ENCODE measurements at places on chromosomes 7 and 10.

GRCh38 chr7:136509466-136509865, 359.0 kb upstream of the CHRM2 start:
- DNase-seq, result no peak

DNA sequence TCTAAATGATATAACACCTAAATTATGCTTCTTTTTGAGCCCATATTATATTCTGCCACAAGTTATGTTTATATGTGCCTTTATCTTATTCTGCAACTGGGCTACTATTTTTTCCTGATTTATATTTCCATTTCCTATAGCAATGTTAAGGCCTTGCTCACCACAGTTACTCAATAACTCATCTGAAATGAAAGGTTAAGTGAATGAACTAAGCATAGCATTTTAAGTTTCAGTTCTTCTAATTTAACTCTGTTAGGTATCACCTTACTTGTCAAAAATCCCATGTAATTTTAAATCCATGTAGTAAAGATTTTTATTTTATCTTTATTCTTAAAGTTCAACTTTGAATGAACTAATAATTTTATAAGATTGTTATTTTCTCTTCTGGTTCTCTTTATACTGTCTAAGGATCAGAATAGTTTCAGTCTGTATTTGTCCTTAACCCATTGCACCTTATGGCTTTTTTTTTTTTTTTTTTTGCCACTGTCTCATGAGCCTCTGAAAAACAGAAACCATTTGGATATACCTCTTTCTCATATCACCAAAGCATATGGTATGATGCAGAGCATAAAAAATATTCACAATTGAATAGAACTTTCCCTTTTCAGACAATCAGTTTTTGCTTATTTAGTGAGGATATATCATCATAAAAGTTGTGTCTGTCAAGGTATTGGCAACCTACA, 301.8 kb upstream of the ZWINT start:
- no peak for DNase-seq

- no peak for DNase-seq
Measured at GRCh38 chr7:90715067-90715466, 118.9 kb downstream of the CDK14 start.

- no peak for DNase-seq
Measured at GRCh38 chr10:127993056-127993690, 86.3 kb downstream of the PTPRE start.

GRCh38 chr7:67518580-67518979, 521.9 kb downstream of the TYW1 start:
- no peak for DNase-seq

- DNase-seq, result peak; percentile 46
Measured at GRCh38 chr10:133278577-133279265, 2.1 kb upstream of the ADAM8 start.

DNA sequence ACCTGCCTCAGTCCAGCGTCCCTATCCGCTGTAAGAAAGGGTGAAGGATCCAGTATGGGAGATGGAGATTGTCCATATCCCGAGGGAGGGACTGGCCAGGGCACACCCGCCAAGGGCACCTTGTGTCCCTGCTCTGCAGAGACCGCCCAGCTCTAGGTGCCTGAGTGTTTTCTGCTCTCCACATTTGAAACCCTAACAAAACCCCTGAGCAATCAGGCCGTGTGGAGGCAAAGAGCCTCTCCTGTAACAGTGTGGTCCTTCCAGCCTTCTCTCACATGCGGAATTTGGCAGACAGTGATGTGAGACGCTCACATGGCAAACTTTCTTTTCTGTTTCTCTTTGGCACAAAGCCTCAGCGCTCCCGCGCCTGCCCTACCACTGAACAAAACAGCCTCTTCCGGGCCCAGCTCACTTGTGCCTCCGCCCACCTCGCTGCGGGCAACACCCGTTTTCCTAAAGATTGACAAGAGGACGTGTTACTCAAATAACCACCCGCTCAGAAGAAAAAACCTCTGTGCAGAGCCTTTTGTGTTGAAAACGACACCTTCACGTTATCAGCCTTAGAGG, 514.8 kb downstream of the DNAJB6 start:
- DNase-seq, result no peak

GRCh38 chr7:158244873-158245723, 342.5 kb downstream of the PTPRN2 start:
- no peak for DNase-seq

GRCh38 chr7:103989200-103989784, at the start of gene RELN:
RELN (minus strand) TSS chr7:103989658; CDS start chr7:103989356, 302 bp downstream.
- no peak for DNase-seq

DNA sequence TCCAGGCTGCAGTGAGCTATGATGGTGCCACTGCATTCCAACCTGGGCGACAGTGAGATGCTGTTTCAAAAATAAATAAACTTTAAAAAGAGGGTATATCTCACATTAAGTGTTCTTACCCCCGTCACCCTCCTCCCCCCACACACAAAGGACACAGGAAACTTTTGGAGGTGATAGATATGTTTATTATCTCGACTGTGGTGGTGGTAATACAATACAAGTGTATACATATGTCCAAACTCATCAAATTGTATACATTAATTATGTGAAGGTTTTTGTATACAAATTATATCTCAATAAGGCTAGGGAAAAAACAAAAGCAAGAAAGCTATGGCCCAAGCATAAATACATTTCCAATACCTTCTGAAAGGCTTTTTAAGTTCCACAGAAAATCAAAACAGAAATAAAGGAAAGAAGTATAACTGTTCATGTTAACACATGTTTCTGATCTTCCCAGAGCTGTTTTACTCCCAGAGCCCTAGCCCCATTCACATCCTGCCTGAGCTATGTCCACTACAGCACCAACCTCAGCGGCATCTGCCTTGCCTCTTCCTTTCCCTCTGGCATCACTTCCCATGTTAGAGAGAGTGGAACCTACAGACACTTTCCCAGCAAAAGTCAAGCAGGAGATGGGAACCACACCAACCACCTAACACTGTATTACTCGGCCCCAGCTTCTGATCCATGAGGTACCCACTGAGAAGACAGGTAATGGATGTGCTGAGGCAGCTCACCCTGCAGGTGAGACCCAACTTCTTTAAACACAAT, 48.1 kb downstream of the SGMS1 start:
- DNase-seq, result no peak

- no peak for DNase-seq
Measured at GRCh38 chr10:124094419-124094785, 1.0 kb upstream of the CHST15 start.

DNA sequence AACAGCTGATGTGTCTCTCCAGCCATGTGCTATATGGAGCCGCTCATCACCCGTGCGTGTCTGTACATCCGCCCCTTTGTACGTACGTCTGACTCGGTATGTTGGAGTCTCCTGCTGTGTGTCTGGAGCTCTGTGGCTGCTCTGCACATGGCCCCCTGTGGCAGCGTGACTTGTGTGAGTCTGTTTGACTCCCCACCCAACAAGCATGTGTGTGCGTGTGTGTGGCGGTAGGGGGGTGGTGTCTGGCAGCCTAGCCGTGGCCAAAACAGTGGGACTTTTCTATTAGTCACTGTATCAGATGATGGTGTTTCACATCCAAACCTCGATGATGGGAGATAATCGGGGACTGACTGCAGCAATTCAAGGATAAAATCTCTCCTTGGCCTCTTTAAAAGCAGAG, 94.1 kb downstream of the COL13A1 start:
- DNase-seq, result no peak

DNA sequence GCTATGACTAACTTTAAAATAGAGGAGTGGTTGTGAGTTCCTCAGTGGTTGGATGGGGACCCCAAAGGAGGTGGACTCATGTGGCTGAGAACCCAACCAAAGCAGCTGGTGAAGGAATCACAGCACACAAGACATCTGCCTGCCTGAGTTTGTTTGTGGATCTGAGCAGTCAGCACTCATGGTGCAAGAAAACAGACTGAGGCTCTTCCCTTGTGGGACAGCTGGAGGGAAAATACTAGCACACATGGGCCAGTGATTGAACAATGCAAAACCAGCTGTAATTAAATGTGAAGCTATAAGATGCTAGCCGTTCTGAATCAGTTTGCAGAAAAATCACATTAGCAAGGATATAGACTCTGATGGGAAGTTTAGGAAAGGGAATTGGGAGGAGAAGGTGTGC, 707.3 kb downstream of the GRID1 start:
- DNase-seq, result no peak

- no peak for DNase-seq
Measured at GRCh38 chr10:79128923-79129305, 60.1 kb downstream of the ZMIZ1 start.

- no peak for DNase-seq
Measured at GRCh38 chr7:97078023-97078969, 39.2 kb upstream of the SDHAF3 start.

DNA sequence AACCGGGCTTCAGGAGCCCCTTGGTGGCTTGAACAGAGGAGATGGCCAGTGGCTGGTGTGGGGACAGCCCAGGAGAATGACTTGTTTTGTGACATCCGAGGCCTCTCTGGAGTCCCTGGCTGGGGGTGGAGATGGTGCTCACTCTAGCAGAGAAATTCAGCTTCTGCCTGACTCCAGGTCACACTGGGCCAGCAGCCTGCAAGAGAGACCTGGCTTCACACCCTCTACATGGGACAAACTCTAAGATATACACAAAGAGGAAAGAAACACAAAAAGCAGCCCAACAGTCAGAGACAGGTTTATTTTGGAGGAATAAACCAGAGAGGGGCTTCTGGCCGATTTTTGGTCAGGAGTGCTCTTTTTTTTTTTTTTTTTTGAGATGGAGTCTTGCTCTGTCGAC, 132.8 kb downstream of the ELFN1 start:
- no peak for DNase-seq

GRCh38 chr10:31395695-31396094, 76.7 kb downstream of the ZEB1 start:
- DNase-seq, result no peak

DNA sequence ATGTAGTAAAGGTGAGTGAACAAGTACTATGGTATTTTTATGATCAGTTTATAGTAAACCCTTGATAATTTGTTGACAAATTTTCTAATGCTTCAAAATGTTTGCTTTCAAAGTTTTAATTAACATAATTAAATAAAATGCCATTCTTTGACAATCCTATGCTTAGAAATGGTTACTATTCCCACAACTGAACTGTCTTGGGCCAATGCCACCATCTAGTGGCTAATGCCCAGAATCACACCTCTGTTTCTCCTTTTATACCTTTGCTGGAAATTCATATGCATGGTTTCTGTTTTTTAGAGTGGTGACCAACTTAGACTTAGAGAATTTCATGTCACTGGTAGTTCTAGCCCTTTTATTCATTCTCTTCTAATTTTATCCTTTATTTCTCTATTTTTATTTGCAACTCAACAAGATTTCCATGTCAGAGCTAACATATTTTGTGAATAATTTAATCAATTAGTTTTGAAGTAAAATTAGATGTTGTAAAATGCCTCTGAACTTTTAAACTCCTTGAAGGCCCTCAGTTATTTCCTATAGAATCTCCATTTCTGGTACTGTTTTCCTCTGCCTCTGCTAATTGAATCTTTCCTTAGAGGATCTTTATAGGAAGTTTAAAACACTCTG, 31.1 kb downstream of the PCGF5 start:
- peak; percentile 12 for DNase-seq

GRCh38 chr7:112512451-112513210, 31.8 kb downstream of the LSMEM1 start:
- DNase-seq, result no peak

GRCh38 chr10:80323311-80323710, 33.2 kb downstream of the DYDC1 start:
- DNase-seq, result no peak

DNA sequence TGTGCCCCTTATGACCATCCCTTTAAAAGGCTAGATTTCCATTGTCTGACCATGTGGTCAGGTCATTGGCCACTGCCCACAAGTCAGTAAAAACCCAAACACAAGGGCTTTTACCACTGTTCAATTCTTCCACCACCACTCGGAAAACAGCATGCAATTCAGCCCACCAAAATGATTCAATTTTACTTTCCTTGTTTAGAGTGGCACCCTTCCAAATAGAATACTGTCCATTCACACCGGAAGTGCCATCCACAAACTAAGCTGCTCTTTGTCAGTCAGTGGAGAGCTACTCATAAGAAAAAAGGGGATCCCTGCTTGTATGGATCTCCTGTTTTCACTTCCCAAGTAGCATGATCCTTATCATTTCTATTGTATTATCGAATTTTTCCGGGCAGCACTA, 350.7 kb upstream of the MBL2 start:
- no peak for DNase-seq
